Fibroblast of skin of back (primary cell): ENCODE measurements at places on chromosomes 16 and 17.
A peak's percentile ranks its signal among the peaks of the same experiment; 100 is the strongest.

GRCh38 chr16:4660454-4661007, 32.8 kb upstream of the NUDT16L1 start:
- DNase-seq, result peak; percentile 43

DNA sequence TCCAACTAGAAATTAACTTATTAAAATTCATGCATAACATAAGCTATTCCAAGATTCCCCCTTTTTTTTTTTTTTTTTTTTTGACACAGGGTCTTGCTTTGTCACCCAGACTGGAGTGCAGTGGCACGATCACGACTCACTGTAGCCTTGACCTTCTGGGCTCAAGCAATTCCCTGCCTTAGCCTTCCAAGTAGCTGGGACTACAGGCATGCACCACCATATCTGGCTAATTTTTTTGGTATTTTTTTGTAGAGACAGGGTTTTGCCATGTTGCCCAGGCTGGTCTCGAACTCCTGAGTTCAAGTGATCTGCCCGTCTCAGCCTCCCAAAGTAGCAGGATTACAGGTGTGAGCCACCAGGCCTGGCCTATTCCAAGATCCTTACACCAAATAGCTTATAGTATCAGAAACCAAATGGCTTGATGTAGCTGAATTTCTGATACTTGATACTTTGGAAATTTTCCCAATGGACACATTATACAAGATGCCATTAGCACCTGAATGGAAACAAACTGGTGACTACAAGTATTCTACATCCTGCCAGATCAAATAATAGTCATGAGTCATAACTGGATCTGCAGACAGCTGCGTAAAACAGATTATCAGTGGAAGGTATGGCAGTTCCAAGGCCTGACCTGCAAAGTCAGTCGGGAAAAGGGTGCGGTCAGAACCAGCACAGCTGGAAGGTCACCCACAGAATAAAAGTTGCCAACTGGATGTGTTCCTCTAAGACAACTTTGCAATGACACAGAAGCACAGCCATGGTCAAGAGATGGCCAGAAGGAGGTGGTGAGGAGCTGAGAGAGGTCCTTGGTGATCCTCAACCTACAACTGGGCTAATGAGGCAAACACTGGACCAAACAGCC, 14.5 kb downstream of the TUBG1 start:
- no peak for DNase-seq

DNA sequence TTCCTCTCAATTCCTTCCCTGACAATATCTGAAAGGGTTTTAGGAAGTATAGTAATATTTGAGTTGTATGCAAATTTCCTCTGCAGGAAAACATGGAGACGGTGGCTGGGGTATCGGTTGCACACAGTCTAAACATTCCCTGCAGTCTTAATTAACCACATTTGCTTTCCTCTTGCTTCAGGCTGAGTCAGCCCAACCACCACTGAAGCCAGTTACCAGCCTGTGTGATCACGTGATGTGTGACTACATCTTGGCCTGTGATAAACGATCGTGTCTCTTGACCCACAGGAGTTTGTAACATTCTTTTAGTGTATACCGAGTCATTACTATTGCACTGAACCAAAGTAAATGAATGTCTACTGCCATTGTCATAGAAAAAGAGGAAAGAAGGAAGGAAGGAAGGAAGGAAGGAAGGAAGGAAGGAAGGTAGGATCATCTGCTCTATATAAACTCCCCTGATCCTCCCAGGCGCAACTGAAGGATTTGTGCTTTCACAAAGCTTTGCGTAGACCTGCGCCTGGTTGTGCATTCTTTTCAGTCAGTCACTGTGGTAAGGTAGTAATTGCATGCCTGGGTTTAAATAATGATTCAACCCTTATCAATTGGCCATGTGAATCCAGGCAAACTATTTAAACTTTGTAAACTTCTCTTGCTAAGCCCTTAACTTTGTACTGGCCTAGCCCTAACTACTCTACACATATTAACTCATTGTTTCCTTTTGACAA, 280.6 kb upstream of the SALL1 start:
- DNase-seq, result peak; percentile 96

DNA sequence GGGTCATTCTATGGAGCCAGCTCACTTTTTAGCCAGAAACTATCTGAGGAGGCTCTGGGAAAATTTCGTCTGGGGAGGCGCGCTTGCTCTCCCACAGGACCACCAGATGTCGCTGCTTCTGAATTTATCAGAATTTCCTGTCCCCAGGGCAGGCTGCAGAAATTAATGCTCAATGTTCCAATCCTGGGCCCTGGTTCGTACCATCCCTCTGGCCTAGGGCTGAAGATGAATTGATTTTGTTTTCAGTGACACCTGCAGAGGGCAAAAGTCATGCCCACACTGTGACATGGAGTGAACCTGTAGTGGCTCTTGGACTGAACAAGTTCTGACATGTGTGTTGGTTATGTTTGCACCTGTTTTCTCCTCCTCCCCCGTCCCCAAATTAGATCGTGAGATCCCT, 482.6 kb downstream of the NPIPA7 start:
- DNase-seq, result peak; percentile 34

GRCh38 chr16:84103678-84104077, 13.1 kb downstream of the MBTPS1 start:
- no peak for DNase-seq

DNA sequence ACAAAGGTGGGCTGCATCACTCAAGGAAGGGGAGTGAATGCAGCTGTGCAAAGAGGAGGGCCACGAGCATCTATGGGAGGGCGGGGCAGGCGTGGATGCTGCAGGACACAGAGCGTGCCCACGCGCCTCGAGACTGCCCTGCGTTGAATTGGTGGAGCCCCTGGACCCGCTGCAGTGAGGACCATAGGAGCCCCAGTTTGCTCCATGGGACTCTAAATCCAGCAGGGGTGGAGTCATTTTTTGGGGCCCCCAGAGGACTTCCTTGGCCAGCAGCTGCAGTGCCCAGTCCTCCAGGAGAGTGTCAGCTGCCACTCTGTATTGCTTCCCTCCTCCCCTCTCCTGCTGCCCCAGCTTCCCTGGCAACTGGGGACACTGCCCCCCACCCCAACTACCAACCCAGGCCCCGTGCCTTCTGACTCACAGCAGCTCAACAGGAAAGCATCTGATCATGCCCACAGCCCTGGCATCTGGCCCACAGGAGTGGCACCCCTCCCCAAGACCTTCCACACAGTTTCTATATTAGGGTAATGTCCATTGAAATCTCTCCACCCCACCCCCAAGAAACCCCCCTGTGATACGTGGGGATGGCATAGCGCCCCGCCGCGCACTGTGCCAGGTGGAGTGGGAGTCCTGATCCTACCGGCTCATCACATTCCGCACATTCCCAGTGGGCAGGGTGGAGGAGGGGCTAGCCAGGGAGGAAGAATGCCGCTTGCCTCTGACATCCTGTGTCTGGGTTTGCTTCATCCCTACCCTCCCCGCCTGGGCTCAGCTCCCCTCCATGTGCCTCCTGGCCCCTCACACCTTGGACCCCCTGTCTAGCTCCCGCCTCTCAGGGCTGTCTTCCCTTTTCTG, 27.8 kb upstream of the ITGA3 start:
- DNase-seq, result peak; percentile 84

- peak; percentile 76 for DNase-seq
These were observed 14.1 kb downstream of the MAP3K14 start for GRCh38 chr17:45302649-45303173.

DNA sequence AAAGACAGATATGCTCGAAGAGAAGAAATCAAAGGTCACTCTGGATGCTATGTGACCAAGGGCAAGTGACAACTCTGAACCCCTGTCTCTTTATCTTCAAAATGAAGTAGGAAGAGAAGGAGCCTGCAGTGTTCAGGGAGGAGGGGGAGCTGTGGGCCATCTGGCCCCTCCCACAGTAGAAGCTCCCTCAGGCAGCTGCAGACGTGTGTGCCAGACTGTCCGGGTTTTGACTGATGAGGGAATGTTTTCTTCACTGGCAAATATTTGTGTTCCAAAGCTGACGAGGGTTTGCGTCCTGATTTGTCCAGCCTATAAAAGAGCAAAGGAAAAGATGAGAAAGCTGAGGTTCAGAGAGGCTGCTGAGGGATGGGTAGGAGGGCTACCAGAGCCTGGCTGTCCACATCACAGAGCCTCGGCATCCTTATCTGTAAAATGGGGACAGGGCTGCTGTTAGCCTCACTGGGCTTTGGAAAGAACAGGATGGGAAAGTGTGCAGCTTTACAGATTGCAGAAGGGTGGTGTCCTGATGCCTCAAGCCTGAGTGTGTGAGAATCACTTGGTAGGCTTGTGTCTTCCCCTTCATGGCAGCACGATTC, 1.8 kb upstream of the GINS2 start:
- no peak for DNase-seq

GRCh38 chr17:68297195-68297594, 5.9 kb downstream of the ARSG start:
- no peak for DNase-seq

- no peak for DNase-seq
These were observed 2.0 kb downstream of the NTAN1 start for GRCh38 chr16:15053904-15054303.

DNA sequence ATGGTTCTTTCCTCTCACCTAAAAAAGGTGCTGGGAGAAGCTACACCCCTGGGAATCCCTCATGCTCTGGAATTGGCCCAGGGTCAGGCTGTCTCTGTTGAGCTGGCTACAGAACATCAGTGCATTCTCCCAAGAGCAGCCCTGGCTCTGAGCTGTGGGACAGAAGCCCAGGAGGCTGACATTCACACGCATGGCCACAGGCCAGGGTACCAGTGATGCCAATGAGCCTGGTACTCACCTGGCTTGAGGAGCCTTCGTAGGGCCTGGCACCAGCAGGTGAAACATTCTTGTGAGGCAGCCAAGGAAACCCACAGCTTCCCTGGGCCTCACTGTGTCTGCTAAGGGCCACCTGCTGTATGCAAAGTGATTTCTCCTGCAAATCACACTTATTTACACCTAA, 121.7 kb upstream of the CCL2 start:
- DNase-seq, result no peak

DNA sequence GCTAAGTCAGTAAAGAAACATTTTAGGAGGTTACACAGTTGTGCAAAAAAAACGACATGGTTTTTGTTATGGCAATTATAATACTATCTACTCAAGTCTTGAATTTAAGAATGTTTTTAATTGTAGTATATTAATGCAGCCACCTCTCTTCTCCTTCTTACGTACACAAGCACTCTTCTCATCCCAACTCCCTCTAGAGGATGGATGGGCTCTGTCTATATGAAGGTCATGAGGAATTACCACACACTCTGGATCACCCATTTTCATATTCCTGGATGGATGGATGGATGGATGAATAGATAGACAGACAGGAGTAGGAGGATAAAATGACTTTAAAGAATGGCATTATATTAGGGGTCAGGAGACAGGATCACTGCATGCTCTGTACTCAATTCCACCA, 120.0 kb downstream of the PHKB start:
- no peak for DNase-seq
